ENCODE measurements at places on chromosomes 7 and 10. TPM values are rescaled to one million over a fixed set of nuclear protein-coding genes. Genes with fewer than 3 reads are reported as not detected.

Gene PAX4
- not detected for polyA plus RNA-seq

GRCh38 chr7:27966219-27966780, 214.3 kb downstream of the JAZF1 start:
- no peak for DNase-seq

DNA sequence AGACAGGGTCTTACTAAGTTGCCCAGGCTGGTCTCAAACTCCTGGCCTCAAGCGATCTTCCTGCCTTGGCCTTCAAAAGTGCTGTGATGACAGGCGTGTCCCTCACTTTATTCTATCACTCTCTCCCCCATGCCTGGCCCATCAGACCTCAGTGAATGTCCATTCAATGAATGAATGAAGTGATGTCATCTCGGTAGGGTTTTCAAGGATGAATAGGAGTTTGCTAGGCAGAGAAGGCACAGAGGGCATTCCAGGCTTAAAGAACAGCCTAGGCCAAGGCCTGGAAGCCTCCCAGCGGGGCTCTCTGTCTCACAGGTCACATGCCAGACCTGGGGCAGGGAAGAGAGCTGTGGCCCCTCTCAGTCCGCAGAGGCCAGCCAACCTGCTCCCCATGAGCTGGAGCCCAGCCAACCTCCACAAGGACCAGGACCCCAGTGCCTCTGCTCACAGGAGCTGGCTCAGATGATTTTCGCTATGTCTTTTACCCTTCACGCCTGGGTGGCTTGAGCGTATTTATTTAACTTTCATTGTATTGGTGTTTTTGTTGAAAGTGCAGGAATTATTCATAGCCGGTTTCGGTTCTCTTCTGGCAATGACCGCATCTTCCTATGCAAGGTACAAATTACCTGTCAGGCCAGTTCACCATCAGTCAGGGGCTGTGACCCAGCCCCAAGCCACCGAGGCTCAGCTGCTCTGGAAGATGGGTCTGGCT, 11.8 kb upstream of the TNRC18 start:
- no peak for DNase-seq

Gene CCDC172
- not detected for polyA plus RNA-seq

GRCh38 chr10:94439275-94439861, 37.0 kb downstream of the TBC1D12 start:
- DNase-seq = no peak

Gene C10orf105
- not detected for polyA plus RNA-seq

DNA sequence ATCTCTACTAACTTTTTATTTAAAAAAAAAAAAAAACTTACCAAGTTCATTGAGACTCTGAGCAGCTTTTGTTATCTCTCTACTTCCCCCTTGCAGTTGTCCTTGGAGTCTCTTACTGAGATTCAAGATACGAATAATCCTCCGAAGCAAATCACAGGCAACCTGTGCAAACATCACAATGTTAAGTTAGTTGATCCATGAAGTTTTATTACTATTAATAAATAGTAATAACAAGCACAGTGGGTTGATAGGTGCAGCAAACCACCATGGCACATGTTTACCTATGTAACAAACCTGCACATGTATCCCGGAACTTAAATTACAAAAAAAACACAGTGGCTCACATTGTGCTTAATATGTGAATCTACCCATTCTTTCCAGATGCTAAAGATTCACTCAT, 36.5 kb downstream of the COG5 start:
- no peak for DNase-seq

- DNase-seq = no peak
These were observed 98.3 kb downstream of the HIF1AN start for GRCh38 chr10:100634034-100634433.

- no peak for DNase-seq
These were observed 201.3 kb downstream of the MYOF start for GRCh38 chr10:93280699-93281366.

Gene TNPO3
- polyA plus RNA-seq = 38.4 TPM

DNA sequence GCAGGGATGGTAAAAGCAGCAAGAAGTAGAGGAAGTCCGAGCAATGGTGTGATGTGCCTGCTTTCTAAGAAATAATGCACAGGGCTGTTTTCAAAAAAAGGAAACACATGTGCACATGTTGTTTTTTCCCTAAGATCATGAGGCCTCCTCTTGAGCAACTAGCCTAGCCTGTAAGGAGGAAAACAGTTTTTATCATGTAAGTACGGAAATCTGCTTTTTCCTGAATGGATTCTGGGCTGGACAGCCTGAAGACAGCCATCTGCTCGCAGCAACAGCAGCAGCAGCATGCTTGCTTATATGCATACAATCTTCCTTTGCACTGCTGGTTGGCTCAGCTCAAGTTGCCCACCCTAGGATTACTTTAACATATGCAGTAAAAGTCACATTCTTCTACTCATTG, 87.1 kb downstream of the HIBADH start:
- no peak for DNase-seq

GRCh38 chr10:69644658-69645295, 14.7 kb downstream of the FAM241B start:
- no peak for DNase-seq

DNA sequence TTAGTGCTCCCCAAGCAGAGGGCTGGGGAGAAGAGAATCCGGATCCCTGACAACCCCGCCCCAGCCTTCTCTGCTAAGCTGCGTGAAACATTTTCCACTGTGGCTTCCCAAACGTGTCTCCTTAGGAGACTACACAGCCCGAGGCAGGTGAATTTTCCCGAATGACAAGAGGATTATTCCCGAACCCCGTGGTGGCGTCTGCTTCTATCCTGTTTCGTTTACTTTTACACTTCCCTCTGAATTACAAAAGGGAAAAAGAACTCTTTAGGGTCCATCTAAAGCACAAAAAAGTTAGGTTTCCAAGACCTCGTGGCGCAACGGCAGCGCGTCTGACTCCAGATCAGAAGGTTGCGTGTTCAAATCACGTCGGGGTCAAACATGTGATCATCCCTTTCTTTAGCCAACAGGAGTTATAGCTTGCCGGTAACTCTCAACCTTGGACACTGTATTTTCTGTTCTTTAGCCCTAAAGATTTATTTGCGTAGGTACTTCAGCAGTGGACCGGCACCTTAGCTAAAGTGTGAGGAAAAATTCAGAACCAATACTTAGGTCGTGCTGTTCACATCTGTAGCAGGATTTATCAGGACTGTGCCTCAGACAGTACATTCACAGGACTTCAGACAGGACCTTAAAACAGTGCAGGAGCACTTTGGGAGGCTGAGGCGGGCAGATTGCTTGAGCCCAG, 3.2 kb upstream of the ZNF789 start:
- DNase-seq = no peak

GRCh38 chr10:120575411-120575810, 118.4 kb downstream of the PLPP4 start:
- DNase-seq = no peak

Gene SLC26A5
- polyA plus RNA-seq = not detected

- no peak for DNase-seq
These were observed 54.8 kb downstream of the ZMIZ1 start for GRCh38 chr10:79123547-79123963.

- DNase-seq = no peak
These were observed 19.1 kb upstream of the PVRIG start for GRCh38 chr7:100200693-100201092.

Gene RARRES2
- polyA plus RNA-seq = not detected

DNA sequence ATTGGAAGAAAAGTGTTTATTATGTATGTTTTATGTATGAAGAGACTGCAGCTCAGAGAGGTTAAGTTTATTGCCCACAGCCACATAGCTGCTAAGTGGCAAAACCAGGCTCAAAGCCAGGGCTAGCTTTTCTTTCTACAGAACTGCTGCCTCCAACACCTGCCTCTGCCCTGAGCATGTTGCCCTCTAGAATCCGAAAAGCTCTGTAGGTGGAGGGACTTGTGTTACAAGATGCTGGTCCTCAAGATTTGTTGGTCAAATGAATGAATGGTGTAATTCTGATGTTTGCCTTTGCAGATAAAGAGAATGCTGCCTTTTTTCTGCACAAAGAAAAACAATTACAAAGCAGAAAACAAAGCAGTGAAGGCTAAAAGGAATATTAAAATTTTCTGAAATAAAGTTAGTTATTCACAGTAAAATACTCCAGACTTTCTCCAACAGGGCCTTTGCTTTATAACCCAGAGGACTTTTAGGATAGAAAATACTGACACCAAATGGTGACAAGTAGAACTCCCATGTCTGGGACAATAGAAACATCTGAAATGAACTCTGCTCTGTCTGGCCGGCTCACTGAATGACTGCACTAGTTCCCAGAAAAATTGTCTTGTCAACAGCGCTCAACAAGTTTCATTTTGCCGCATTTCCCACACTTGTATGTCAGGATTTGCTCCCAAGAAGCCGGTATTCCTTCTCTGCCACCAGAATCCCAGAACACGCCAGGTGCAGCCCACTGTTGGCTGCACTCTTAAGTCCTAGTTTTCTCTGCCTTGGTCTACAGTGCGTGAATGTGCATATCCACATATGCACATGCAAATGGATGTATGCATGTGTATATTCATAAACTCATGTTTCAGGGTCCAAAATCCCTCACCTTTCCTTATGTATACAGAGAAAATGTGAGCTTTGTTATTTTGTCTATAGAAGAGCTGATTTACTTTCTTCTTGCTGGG, 11.0 kb upstream of the DNTT start:
- peak; percentile 45 for DNase-seq

Gene CYP3A4
- polyA plus RNA-seq = not detected

Gene GIMAP4
- polyA plus RNA-seq = 402 TPM

DNA sequence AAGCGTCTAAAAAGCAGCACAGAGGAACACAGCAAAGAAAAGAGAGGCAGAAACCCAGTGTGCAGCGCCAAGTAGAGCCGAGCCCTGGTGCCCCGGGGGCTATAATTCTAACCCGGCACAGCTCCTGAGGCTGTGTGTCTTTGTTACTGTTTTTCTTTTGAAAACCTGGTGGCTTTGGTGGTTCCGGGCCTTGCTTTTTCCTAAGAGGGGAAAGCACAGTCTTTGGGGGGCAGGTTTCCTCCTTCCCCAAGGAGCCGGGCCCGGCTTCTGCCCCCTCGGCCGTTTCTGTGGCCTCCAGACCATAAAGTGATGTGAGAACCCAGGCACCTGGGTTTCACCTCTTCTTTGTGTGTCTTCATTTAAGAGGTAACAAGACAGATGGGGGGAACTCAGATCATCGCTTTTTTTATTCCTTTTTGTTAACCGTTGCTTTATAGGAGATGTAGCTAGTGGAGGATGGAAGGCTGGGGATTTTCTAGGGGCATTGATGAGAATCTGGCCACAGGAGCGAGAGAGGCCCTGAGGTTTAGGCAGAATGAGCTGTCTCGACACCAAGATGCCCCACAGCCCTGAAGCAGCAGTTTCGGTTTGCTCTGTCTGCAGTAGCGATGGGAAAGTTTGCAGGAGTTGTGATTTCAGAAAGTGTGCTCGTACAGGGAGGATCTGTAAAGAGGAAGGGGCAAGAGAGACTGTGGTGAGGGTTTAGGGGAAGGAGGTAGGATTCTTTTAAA, 367.8 kb upstream of the GALNT17 start:
- DNase-seq = no peak

DNA sequence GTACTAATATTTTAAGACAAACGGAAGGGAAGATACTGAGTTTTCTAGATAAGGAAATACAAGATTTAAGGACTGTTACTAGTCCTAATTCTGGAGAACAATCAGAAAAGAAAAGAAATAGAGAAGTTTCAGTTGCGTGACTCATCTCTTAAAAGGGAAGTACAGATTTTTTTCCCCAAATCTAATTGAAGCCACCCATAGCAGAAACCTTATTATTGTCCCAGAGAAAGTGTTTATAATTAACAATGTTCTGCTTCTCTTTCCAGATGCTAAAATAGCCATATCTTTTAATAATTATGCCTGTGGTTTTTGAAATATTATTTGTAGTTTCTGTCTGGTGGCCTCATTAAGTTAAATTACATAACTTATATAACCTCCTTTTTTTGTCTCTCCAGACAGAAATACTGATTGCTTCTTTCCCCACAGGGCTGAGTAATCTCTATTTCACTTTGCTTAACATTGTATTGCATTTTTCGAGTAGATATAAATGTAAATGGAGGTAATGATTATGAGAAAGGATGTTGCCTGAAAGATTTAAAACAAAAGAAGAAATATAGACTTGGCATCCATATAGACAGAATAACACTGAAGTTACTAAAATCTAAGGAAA, 240.7 kb upstream of the MBL2 start:
- no peak for DNase-seq

DNA sequence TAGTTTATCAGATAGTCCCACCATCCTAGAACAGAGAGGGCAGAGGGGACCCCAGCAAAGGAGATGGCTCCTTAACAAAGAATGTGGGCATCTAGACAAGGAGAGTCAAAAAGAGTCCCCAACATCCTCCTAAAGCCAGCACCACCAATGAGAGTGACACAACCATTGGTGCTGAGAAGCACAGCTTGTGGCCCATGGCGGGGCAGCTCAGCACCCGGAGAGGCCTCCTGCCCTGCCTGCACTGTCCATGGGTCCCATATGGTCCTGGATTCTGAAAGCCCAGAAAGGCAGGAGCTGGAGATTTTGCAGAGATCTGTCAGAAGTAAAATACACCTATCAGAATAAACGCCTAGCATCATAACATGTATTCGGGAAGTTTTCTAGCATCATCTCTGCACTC, 311.8 kb upstream of the ZNF32 start:
- no peak for DNase-seq

Gene RTKN2
- polyA plus RNA-seq = 58.9 TPM

- DNase-seq = peak; percentile 2
These were observed 78.1 kb downstream of the CXCL12 start for GRCh38 chr10:44306762-44307161.

Measured in CD4-positive, CD25-positive, alpha-beta regulatory T cell (primary cell).